ENCODE measurements at places on chromosomes 7 and 10.

DNA sequence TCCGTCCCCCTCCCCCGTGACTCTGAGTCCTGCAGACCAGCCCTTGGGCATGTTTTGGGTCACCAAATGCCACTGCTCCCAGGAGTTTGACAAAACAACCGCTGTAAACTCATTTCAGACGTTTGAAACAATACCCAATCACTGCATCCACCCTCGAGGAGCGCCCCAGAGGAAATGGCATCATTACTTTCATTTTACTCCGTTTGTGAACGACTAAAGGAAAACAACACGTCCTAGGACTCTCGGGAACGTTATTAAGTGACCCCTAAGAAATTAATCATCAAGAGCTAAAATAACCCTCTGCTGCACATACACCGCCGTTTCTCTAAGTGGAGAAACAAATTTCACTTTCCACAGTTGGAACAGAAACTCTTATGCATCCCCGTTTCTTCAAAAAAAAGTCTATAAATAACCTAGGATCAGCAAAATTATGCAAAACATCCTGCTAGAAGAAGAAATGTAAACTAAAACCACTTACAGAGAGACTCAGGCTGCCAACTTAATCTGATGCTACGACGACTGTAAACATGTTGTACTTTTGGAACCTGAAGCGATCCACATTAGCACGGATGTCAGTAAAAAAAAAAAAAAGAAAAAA lies 109.9 kb upstream of the EFCAB10 start:
- DNase-seq, result peak; percentile 45

- DNase-seq, result peak; percentile 13
Measured at GRCh38 chr10:43689618-43689954, 40.9 kb upstream of the ZNF32 start.

GRCh38 chr10:119550827-119551226 lies 8.3 kb upstream of the RGS10 start:
- DNase-seq, result no peak

DNA sequence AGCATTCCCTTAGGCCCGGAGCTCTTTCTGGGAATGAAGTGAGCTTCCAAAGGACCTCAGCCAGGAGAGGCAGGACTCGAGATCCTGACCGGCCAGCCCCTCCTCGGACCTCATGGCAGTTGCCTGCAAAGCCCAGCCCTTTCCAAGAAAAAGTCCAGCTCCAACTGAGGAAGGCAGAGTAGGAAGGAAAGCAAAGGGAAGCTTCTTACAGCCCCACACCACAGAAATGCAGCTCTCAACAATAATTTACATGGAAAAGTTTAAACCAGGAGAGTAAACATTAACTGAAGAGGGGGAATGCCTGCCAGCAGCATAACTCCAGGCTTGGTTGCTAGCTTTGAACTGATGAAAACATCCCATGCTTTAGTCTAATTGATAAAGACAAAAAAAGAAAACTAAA lies 153.9 kb upstream of the PFKP start:
- DNase-seq, result no peak

DNA sequence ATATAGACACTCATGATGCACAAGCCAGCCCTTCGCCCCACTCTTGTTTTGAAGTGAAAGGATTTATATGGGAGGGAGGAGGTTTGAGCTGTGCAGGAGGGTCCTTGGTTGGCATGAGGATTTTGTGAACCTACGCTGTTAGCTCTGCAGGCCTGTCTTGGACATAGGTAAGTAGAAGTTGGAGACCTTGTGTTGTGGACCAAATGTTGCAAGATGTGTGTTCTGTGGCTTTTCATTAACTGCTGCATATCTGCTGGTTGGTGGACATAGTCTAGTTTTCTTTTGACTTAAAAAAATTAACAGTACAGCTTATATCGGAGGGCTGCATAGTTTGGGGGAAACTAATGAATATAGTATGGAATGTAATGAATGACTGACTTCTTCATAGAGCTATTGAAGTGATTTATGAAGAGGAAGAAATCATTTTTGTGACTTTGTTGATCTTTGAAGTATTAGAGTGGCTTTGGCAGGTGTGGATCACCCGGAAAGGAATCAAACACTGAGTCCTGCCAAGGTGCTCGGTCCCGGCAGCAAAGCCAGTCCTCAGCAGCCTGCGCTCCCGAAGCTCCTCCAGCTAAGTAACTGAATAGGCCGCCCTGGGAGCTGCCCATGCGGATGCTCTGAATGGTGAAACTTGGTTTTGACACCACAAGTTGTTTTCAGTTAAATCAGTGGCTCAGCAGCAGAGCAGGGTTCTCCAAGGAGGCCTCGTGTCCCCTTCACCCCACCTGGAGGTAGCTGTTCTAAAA lies 3.2 kb downstream of the MGMT start:
- DNase-seq, result no peak

GRCh38 chr7:368651-369475 lies 78.9 kb downstream of the FOXL3 start:
- no peak for DNase-seq

DNA sequence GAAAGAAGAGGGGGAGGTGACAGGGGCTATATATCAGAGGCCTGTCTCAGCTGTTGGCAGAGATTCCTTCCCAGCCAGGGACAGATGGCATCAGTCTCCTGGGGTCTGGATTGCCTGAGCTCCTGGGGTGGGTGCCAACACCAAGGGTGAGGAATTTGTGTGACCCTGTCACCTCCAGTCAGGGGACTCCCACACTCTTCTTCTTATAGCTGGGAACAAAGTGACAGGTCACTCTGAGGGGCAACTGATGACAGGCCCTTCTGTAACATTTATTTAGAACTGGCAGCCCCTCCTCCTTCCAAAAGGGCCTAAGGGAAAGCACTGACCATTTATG lies 53.7 kb upstream of the DUSP5 start:
- no peak for DNase-seq

- no peak for DNase-seq
Measured at GRCh38 chr7:5478568-5479430, 55.2 kb upstream of the TNRC18 start.

GRCh38 chr10:104396581-104396980 lies 42.9 kb downstream of the CFAP58 start:
- no peak for DNase-seq

GRCh38 chr10:70885481-70885880 lies 2.9 kb downstream of the PCBD1 start:
- no peak for DNase-seq

- no peak for DNase-seq
Measured at GRCh38 chr10:13729586-13730305, 143.0 kb downstream of the PRPF18 start.

DNA sequence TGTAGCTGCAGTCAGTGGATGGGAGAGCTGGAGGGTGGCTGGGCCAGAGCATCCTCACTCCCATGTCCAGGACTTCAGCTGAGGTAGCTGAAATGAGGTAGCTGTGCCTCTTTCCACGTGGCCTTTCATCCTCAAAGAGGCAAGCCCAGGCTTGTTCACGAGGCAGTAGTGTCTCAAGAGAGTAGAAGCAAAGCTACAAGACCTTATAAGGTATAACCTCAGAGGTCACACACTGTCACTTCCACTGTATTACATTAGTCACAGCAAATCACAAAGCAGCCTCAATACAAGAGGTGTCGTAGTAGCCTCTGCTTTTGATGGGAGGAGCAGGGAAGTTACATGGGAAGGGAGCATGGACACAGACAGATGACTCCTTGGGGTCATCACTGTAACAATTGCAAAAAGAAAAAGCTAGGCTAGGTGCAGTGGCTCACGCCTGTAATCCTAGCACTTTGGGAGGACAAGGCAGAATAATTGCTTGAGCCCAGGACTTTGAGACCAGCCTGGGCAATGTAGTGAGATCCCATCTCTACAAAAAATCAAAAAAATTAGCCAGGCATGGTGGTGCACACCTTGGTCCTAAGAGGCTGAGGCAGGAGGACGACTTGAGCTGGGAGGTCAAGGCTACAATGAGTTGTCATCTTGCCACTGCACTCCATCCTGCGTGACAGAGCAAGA lies 97.5 kb downstream of the SKIDA1 start:
- DNase-seq, result no peak

- no peak for DNase-seq
Measured at GRCh38 chr7:155230169-155230593, 67.5 kb upstream of the INSIG1 start.

GRCh38 chr7:19392246-19392645 lies 247.0 kb upstream of the FERD3L start:
- no peak for DNase-seq
